SK-N-MC (cell line): ENCODE measurements at places on chromosomes 3 and 15.

DNA sequence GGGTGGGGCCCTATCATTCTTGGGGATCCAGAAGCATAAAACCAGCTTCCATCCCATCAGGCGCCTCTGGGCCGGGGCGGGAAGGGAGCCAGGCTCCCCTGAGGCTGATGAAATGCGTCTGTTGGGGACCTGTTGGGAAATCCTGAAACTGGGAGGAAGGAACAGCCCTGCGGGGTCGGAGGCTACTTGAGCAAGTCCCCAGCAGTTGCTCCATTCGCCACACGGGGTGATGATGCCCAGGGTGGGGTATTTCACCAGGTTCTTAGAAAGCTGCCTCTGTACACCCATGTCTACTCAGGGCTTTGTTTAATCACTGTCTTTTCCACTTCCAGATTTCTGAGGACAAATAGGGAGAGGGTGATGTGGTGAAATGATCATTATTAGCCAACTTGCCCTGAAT, 25.4 kb upstream of the TSEN2 start:
- DNase-seq = no peak

GRCh38 chr3:117010318-117010717, 300.7 kb downstream of the TUSC7 start:
- no peak for DNase-seq

DNA sequence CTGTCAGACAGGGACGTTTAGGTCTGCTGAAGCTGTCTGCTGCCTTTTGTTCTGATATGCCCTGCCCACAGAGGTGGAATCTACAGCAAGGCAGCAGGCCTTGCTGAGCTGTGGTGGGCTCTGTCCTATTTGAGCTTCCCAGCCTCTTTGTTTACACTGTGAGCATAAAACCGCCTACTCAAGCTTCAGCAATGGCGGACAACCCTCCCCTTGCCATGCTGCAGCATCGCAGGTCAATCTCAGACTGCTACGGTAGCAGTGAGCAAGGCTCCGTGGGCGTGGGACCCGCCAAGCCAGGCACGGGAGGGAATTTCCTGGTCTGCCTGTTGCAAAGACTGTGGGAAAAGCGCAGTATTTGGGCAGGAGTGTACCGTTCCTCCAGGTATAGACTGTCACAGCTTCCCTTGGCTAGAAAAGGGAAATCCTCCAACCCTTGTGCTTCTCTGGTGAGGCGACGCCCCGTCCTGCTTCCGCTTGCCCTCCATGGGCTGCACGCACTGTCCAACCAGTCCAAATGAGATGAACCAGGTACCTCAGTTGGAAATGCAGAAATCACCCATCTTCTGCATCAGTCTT, 71.4 kb downstream of the SPSB4 start:
- DNase-seq = no peak

- no peak for DNase-seq
Observed at GRCh38 chr15:55250392-55250791, 39.2 kb downstream of the RAB27A start.

- no peak for DNase-seq
Observed at GRCh38 chr3:157700405-157700804, 197.2 kb upstream of the VEPH1 start.

DNA sequence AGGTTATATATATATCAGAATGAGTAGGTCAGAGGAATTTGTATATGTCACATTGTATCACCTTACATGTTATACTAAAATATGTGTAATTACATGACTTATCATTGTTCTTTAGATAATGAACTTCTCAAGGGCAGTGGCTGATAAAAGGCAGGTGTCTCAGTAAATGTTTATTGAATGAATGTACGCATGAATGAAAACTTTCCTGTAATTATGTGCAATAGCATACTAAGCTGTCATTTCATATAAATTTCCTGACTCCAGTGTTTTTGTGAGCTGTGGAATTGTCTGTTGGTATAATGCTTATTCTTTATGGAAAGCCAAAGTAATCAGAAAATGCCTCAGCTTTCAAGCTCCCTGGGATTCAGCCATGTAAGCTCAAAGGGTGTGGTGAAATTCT, 4.2 kb downstream of the TBC1D23 start:
- no peak for DNase-seq

- DNase-seq = no peak
Observed at GRCh38 chr3:178826435-178827123, 245.0 kb downstream of the ZMAT3 start.

DNA sequence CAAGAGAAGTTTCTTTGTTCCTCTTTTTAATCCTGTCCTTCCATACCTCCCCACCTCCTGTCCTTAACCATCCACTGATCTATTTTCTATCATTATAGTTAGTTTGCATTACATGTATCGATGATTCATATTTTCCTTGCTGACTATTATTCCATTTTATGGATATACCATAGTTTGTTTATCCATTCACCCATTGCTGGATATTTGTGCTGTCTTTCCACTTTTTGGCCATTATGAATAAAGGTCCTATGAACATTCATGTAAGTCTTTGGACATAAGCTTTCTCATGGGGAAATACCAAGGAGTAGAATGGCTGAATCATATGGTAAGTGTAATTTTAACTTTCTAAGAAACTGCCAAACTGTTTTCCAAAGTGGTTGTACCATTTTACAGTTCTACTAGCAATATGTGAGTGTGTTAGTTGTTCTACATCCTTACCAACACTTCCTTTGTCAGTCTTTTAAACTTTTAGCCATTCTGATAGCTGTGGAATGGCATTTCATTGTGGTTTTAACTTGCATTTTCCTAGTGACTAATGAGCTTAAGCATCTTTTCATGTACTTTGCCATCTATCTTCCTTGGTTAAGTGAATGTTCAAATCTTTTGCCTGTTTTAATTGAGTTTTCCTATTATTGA, 11.7 kb downstream of the ATP6V1A start:
- DNase-seq = no peak

- DNase-seq = no peak
Observed at GRCh38 chr3:190086191-190086590, 34.5 kb downstream of the P3H2 start.

GRCh38 chr15:66704803-66705153, 2.7 kb downstream of the SMAD6 start:
- DNase-seq = no peak

DNA sequence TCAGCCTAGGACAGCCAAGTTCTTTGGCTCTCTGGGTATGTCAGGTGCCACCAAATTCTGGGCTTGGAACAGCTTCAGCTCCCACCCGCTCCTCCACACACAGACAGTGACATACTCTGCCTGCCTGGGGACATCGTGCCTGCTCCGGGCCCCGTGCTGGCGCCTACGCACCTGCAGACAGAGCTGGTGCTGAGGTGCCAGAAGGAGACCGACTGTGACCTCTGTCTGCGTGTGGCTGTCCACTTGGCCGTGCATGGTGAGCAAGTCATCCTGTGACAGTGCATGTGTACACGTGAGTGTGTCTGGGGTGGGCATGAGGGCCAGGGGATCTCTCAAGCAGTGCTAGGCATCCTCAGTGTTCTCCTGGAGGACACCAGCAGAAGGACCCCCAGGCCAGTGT, 922 bp downstream of the IL17RC start:
- DNase-seq = no peak

DNA sequence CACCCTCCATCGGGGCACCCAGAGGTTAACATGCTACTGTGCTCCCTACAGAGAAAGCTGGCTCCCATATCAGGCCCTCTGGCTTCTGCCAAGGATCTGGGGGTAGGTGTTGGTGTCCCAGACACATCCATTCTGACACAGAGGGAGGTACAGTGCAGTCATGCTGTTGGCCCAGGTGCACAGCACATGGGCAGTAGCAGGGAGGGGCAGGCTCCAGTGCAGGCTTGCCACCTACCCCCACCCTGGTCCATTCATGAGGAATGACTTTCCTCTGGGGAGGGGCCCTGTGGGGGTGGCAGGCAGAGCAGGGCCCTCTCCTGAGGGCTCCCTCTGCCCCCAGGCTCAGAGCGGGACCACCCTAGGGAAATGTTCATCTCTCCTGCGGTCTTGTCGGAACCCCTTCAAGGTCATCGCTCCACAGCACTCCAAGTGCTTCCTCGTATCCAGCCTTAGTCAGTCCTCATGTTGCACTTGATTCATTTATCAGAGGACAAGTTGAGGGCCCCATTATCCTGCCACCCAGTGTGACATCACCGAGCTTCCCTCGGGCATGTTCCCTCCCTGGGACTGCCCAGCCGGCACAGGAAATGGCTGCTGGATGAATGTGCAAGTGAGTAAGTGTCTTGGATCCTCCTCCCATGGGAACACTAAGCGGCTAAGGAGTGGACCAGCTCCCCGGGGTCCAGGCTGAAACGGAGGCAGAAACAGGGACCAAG, 10.0 kb downstream of the DUSP7 start:
- DNase-seq = no peak

DNA sequence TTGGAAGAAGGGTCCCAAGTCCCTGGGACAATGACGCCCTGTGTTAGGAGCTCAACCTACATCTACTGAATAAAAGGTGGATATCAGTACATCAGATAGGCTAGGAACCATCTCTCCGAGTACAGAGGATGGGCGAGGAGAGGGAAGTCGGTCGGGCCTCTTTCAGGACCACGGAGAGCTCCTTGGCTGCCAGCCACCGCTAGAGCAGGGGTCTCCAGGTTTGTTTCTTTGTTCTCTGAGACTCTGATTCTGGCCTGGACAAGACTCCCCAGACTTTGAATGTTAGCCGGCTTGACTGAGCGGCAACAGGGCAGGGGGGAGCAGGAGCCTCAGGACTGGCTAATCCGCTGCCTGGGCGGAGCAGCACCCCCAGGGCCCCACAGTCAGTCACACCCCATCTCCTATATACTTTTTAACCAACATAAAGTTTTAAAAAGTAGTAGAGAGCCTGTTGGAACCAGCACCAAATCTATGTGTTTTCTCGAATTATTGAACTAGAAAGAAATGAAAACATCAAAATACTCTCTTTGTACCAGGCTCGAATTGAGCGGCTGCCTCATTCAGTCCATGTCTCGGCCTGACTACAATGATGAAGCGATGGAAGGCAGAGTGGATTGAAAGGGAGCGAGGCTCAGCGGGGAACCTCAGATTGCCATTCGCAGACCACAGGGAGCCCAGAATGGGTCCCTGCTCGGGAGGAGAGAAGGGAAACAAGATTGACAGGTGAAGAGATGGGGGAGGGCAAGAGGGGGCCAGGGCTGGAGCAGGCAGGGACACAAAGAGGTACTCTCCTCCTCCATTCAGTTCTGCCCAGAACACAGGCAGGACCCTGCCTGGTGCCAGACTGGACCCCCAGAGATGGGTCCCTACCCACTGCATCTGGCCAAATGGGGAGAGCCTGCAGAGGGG, 131.6 kb downstream of the TPRA1 start:
- no peak for DNase-seq

- no peak for DNase-seq
Observed at GRCh38 chr15:91348752-91349500, 248.9 kb downstream of the SV2B start.

DNA sequence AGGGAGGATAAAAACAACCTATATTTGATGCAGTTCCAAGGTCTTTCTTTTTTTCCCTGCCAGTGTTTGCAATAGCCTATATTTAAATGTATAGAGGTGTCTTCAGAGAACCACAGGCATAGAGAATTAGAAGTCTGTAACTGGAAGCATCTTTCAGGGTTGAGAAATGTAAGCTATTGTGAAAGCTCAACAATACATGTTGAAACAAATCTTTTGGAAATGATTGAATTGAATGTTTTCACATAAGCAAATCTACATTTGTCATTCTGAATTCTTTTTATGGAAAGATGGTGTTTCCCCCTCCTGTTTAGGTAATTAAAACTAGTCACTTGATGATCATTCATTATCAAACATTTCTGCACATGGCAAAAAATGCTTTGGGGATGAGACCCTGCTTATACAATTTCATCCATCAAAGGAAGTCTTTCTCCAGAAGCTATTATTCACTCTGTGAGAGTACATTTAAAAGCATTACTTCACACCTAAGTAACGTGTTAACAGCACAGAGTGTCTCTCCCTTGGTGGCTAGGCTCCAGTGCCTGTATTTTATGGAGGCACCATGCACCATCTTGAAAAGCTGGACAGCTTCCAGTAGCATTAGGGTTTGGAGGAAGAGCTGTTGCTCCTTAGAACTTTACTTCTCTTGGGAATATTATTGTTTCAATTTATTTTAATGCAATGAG, 406.2 kb downstream of the LSAMP start:
- no peak for DNase-seq
